ENCODE measurements at places on chromosomes 16 and 17. TPM values are rescaled to one million over a fixed set of nuclear protein-coding genes. Genes with fewer than 3 reads are reported as not detected.

GRCh38 chr17:50582741-50583140 lies 22.2 kb downstream of the CACNA1G start:
- no peaks in the 10 kb centered on the region for H3K36me3 ChIP-seq
- no peak overlapping the region for H3K27ac ChIP-seq
- no peak for DNase-seq
- peaks cover 2% of the 10 kb centered on the region for H3K27me3 ChIP-seq
- H3K4me3 ChIP-seq = no peak overlapping the region

The KRTAP1-5 gene
- not detected for total RNA-seq

The HYDIN gene
- total RNA-seq = not detected

DNA sequence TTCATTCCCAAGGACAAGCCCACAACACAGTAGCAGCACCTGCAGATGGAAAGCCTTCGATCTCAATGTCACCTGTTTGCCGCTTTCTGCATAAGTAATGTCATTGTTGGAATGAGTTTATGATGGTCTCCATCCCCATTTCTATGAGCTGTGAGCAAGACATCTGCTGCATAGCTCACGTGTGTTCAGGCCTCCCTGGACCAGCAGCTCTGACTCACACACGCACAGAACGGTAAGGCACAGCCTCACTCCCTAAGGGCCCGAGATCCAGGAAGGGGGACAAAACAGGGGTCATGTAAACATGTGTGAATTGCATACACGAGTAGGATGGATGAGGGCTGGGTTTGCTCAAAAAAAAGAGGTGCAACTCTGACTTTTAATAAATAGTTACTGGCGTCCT lies 223.1 kb downstream of the SOX9 start:
- no peak for DNase-seq
- no peaks in the 10 kb centered on the region for H3K4me1 ChIP-seq
- H3K4me3 ChIP-seq = no peak overlapping the region
- no peaks in the 10 kb centered on the region for H3K27me3 ChIP-seq
- H3K27ac ChIP-seq = no peak overlapping the region
- no peaks in the 10 kb centered on the region for H3K36me3 ChIP-seq

The TEX2 gene
- 16.1 TPM for total RNA-seq

DNA sequence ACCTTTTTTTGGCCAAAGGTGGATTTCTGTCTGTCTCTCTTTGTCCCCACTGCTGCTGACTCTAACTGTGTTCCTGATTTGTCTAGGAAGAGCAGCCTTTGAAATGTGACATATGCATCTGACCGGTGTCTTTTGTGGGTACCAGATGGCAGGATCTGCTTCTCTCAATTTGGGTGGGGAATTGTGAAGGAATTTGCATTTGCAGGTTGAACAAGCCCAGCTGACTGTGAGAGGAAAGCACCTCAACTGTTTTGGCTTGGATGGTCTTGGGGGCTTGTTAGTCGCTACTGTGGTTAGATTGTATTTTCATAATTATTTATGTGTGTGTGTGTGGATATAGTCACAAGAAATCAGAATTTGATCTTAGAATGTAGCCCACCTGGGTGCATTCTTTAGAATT lies 37.7 kb upstream of the LCMT1 start:
- no peaks in the 10 kb centered on the region for H3K36me3 ChIP-seq
- H3K4me3 ChIP-seq = no peak overlapping the region
- DNase-seq = no peak
- H3K4me1 ChIP-seq = peaks cover 2% of the 10 kb centered on the region

- H3K4me3 ChIP-seq = no peak overlapping the region
- no peak overlapping the region for H3K27ac ChIP-seq
- no peaks in the 10 kb centered on the region for H3K27me3 ChIP-seq
Observed at GRCh38 chr17:27621536-27621935, 9.5 kb upstream of the LGALS9 start.

GRCh38 chr17:80759377-80759673 lies 214.7 kb downstream of the RPTOR start:
- peaks cover 82% of the 10 kb centered on the region for H3K4me1 ChIP-seq
- peak overlapping the region; percentile 94 for H3K27ac ChIP-seq
- peaks cover 62% of the 10 kb centered on the region for H3K36me3 ChIP-seq
- no peak for DNase-seq

- peaks cover 12% of the 10 kb centered on the region for H3K4me1 ChIP-seq
- no peak for DNase-seq
- H3K36me3 ChIP-seq = no peaks in the 10 kb centered on the region
- no peak overlapping the region for H3K4me3 ChIP-seq
- no peak overlapping the region for H3K27ac ChIP-seq
- peaks cover 7% of the 10 kb centered on the region for H3K27me3 ChIP-seq
Observed at GRCh38 chr16:89822188-89823086, 5.8 kb upstream of the SPIRE2 start.

GRCh38 chr16:80367037-80367658 lies 173.6 kb upstream of the DYNLRB2 start:
- no peak for DNase-seq
- H3K27ac ChIP-seq = no peak overlapping the region

The MYH8 gene
- total RNA-seq = not detected

DNA sequence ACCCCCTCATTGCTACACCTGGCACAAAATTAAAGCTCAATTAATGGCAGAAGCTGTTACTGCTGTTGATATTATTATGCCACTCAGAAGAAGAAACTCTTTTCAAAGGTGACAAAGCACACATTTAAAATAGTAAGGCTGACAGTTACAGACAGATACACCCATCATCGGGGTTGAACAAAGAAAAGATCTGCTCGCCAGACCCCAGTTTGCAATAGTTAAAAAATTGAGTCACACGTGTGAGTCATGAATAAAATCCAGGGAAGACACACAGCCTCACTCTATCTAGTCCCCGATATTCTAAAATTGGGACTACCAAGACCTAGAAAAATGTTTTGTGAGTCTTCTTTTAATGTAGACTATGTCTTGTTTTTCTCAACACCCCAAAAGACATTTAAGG lies 330.0 kb upstream of the SOX9 start:
- H3K27ac ChIP-seq = no peak overlapping the region
- no peaks in the 10 kb centered on the region for H3K27me3 ChIP-seq
- H3K4me1 ChIP-seq = no peaks in the 10 kb centered on the region
- no peak overlapping the region for H3K4me3 ChIP-seq
- no peak for DNase-seq
- H3K36me3 ChIP-seq = no peaks in the 10 kb centered on the region

GRCh38 chr16:16828913-16829398 lies 450.0 kb downstream of the NPIPA7 start:
- no peaks in the 10 kb centered on the region for H3K36me3 ChIP-seq
- H3K27me3 ChIP-seq = no peaks in the 10 kb centered on the region
- DNase-seq = no peak

DNA sequence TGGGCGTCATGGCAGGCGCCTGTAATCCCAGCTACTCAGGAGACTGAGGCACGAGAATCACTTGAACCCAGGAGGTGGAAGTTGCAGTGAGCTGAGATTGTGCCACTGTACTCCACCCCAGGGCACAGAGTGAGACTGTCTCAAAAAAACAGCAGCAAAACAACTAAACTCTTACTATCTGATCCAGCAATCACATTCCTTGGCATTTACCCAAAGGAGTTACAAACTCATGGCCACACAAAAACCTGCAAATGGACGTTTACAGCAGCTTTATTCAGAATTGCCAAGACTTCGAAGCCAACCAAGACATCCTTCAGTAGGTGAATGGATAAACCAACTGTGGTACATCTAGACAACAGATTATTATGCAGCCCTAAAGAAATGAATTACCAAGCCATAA lies 4.0 kb downstream of the SIAH1 start:
- no peak overlapping the region for H3K27ac ChIP-seq
- H3K36me3 ChIP-seq = no peaks in the 10 kb centered on the region
- peaks cover 49% of the 10 kb centered on the region for H3K4me1 ChIP-seq

- H3K4me3 ChIP-seq = no peak overlapping the region
- DNase-seq = peak; percentile 53
- H3K36me3 ChIP-seq = no peaks in the 10 kb centered on the region
- H3K27me3 ChIP-seq = peaks cover 6% of the 10 kb centered on the region
- peaks cover 8% of the 10 kb centered on the region for H3K4me1 ChIP-seq
- no peak overlapping the region for H3K27ac ChIP-seq
Observed at GRCh38 chr17:55895112-55895759, 144.4 kb downstream of the PCTP start.

DNA sequence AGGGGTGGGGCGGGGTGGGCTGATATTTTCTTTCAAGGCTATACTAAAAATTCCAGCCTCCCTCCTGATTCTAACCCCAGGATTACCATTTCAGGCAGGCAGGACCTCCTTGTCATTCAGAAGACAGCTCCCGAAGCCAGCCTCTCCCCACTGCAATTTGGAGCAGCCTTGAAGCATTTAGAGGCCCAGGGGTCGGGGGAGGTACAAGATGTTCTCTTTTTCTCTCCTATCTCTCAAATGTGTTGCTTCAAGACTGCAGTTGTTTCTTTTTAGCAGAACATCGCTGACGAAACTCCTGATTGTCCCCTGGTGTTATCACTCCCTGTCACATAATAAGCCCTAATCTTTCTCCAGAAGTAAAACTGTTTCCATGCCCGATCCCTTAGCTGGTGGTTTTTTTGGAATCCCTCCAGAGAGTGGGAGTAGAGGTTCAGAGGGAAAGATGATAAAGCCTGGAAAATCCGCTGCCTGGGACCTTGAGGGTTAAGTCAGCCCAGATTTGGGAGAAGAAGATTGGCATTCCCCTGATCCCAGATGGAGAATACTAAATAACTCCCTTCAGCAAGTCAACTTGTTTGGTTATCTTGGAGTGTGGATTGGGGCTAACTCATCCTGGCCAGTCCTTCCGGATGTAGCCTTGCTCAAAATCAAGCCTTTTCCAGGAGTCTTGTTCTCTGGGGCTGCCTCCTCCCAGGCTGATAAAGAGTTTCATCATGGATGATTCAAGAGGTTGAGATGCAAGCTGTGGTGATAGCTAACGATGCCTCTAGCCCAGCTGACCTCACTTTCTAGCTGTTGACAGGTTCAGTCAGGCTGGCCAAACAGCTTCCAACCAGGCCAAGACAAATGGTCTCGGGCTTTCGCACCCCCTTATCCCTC lies 71.3 kb downstream of the SOX9 start:
- no peak overlapping the region for H3K4me3 ChIP-seq
- H3K4me1 ChIP-seq = no peaks in the 10 kb centered on the region
- H3K36me3 ChIP-seq = no peaks in the 10 kb centered on the region
- no peak for DNase-seq
- no peaks in the 10 kb centered on the region for H3K27me3 ChIP-seq
- H3K27ac ChIP-seq = no peak overlapping the region

DNA sequence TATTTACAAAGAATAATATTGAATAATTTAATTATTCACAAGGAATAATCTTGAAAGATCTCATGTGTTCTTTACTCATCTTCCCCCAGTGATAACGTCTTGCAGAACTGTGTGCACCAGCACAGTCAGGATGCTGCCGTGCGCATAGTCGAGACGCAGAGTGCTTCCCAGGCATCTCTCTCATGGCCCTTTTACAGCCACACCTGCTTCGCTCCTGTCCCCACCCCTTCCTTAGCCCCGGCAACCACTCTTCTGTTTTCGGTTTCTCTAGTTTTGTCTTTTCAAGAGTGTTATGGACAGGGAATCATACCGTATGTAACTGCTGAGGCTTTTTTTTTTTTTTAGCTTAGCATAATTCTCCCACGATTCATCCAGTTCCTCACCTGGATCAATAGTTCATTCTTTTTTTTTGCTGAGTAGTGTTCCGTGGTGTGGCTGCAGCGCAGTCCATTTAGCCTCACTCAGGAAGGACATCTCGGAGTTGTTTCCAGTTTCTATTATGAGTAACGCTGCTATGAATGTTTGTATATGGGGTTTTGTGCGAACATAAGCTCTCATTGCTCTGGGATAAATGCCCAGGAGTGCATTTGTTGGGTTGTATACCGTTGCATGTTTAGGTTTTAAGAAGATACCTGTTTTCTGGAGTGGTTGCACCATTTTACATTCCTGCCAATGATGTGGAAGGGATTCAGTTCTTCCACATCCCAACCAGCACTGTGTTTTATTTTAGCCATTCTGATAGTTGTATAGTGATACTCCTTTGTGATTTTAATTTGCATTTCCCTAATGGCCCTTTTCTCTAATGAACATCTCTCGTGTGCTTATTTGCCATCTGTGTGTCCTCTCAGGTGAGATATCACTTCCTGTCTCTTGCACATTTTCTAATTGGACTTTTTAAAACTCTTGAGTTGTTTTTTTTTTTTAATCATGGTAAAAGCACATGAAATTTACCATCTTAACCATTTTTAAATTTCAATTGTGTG lies 47.6 kb downstream of the SEC14L1 start:
- peak overlapping the region; percentile 88 for H3K27ac ChIP-seq
- DNase-seq = no peak
- H3K4me3 ChIP-seq = peak overlapping the region; percentile 39
- H3K36me3 ChIP-seq = peaks cover 41% of the 10 kb centered on the region
- peaks cover 37% of the 10 kb centered on the region for H3K4me1 ChIP-seq
